Stimulated activated CD8-positive, alpha-beta memory T cell treated with anti-CD3 and anti-CD28 coated beads, Interleukin-7, amount 100 ng/mL, for 1 hour (primary cell): ENCODE measurements at places on chromosomes 7 and 10.

- DNase-seq: no peak
Observed at GRCh38 chr10:1638889-1639419, 98.4 kb downstream of the ADARB2 start.

DNA sequence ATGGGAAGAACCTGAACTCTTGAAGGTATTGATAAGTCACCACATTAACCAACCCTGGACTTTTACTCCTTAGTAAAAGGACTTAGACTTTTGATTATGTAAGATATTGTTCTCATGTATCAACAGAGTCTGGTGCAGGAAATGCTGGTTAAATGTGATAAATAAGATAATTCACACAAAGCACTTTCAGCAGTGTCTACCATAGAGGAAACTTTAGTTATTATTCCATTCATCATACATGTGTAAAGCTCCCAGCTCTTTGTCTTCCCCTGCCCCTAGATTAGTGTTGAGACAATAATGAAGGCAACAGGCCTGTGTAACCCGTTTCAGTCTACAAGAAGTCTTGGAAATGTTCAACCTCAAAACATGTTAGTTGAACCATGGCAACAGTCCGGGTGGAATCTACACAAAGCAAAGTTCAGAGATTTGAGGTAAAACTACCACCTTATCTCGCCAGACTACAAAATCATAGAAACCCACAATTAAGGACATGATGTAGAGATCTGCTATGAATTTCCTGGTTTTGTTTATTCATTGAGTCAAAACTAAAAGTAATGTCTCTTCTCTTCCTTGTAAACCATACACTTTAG, 109.9 kb upstream of the ADO start:
- DNase-seq: no peak

DNA sequence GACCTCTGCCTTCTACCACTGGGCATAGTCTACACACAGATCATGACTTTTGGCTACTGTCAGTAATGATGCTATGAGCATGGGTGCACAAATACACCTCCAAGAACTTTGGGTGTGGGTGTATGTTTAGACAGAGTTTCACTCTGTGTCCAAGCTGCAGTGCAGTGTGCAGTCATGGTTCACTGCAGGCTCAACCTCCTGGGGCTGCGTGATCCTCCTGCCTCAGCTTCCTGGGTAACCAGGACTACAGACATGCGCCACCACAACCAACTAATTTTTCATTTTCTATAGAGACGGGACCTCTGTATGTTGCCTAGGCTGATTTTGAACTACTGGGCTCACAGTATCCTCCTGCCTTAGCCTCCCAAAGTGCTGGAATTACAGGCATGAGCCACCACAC, 194.4 kb downstream of the NSUN6 start:
- DNase-seq: no peak

DNA sequence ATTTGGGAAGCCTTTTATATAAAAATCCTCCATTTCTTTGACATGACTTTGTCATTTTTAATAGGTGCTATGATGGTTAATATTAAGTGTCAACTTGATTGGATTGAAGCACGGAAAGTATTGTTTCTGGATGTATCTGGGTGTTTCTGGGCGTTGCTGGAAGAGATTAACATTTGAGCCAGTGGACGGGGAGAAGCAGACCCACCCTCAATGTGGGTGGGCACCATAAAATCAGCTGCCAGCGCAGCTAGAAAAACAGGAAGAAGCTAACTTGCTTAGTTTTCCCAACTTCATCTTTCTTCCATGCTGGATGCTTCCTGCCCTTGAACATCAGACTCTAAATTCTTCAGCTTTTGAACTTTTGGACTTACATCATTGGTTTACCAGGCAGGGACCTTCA, 1003.0 kb downstream of the SORCS3 start:
- DNase-seq: no peak

DNA sequence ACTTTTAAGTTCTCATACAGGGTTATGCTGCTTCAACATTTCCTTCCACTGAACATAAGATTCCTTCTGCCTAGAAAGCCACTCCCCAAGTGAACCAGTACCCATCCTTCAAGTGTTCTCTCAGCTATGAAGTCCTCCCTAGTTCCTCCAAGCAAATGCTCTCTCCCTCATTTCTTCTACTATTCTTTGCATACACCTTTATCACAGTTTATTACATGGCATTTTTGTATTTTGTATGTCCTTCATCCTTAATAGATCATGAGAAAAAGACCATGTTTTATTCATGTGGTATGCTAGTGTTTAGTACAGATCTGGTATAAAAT, 1.9 kb downstream of the SYPL1 start:
- no peak for DNase-seq

- DNase-seq: no peak
Observed at GRCh38 chr7:36281945-36282717, 107.5 kb upstream of the ANLN start.

GRCh38 chr10:104144931-104145330, 23.0 kb downstream of the SFR1 start:
- no peak for DNase-seq

GRCh38 chr10:33047655-33048054, 89.6 kb upstream of the ITGB1 start:
- no peak for DNase-seq

DNA sequence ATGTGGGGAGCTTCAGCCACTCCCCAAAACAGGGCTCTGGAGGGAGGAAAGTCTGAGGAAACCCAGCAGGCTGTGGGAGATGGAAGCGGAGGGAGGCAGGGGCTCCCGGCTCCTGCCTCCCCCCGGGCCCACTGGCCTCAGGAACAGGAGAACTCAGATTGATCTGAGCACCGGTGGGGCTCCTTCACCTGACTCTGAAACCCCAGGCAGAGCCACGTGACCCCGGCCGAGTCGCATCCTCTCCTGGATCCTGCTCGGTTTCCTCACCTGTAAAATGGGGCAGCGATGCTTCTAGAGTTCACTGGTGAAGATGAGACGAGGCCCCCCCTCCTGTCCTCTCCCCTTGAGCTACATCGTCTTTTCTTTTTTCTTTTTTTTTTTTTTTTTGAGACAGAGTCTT, 33.6 kb downstream of the TCERG1L start:
- no peak for DNase-seq

DNA sequence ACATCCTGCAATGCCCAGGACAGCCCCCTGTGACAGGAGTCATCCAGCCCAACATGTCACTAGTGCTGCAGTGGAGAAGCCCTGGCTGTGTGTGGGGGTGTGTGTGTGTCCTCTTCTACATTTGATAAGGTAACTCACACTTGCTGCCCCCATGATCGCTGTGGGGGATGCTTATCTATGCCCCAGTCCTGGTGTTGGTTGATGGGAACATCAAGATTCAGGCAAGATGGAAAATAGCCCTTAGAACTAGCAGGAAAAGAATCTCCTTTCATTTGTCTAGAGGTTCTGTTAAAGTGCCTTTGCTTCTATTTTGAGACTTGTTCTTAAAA, 52.4 kb downstream of the TCF7L2 start:
- no peak for DNase-seq

- DNase-seq: no peak
Observed at GRCh38 chr7:98319176-98319575, 37.7 kb downstream of the BRI3 start.

GRCh38 chr7:79529214-79529880, 75.9 kb upstream of the MAGI2 start:
- no peak for DNase-seq

- DNase-seq: no peak
Observed at GRCh38 chr10:104242545-104242944, 10.4 kb upstream of the CFAP43 start.

- DNase-seq: no peak
Observed at GRCh38 chr7:96657347-96658021, 52.2 kb downstream of the SEM1 start.

GRCh38 chr10:112131996-112132395, 51.6 kb downstream of the GPAM start:
- DNase-seq: no peak
